NCI-H1930 (cell line): ENCODE measurements at places on chromosomes 6 and 20.

GRCh38 chr6:56842686-56843475 lies 112.0 kb upstream of the BEND6 start:
- DNase-seq: peak; percentile 57

DNA sequence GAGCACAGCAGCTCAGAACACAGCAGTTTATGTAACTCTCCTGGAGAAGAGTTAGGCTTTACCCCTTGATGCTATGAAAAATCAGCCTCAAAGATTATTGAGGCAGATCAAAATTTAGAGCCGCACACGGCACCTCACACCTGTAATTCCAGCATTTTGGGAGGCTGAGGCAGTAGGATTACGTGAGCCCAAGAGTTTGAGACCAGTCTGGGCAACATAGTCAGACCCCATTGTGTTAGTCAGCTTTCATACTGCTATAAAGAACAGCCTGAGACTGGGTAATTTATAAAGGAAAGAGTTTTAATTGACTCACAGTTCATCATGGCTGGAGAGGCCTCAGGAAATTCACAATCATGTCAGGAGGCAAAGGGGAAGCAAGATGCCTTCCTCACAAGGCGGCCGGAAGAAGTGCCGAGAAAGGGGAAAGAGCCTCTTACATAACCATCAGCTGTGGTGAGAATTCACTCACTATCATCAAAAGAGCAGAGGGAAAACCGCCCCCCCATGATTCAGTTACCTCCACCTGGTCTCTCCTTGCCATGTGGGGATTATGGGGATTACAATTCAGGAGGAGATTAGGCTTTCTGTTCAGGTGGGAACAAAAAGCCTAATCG lies 87.7 kb downstream of the SGK1 start:
- DNase-seq: no peak

- DNase-seq: no peak
Measured at GRCh38 chr6:137881522-137881886, 14.4 kb downstream of the TNFAIP3 start.

DNA sequence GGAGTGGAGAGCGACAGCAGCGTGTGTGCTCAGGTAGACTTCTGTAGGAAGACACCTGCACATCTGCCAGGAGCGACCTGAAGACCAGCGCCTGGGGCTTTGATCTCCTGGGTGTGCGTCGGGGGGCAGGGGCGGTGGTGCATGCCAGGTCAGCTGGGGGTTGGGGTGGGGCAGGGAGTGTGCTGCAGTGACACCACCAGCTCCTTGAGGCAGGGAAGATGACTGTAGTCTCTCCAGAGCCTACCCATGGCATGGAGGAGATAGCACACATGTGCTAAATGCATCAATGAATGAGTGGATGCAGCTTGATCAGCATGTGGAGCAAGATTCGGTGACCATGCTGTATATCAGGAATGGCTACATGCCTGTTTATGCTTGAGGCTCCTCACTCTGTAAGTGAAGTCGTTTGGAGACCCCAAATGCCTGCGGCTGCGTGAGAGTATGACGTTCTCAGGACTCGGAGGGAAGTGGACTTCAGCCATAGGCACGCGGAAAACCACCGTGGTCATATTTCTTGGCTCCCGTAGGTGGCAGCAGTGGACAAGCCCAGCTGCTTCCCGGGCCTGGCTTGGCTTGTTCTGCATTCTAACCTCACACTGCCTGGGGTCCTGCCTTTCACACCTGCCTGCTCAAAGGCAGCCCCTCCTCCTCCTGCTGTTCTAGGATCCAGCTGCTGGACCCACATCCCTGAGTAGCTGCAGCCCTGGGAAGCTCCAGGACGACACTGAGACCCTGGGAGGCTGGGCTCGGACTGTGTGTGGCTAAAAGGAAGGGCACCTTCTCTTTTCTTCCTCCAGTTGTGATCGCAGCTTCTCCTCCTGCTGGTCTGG lies 39.4 kb upstream of the KCNK16 start:
- peak; percentile 68 for DNase-seq

GRCh38 chr6:80553071-80553740 lies 446.7 kb downstream of the BCKDHB start:
- DNase-seq: no peak

DNA sequence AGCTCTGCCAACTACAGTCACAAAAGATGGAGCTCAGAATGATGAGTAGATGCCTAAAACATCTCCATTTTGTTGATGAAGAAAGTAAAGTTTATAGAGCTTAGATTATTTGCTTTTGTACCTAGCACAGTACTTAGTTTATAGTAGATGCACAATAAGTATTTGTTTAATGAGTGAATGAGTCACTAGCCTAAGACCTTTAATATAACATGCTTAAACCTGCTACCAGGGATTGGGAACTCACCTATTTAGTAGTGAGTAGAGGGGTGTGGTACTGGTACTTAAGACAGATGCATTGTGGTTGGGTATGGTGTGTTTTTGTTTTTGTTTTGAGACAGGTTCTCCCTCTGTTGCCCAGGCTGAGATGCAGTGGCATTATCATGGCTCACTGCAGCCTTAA lies 35.8 kb downstream of the TRIM38 start:
- DNase-seq: no peak

GRCh38 chr6:44342052-44342451 lies 398 bp upstream of the SPATS1 start:
- DNase-seq: no peak

DNA sequence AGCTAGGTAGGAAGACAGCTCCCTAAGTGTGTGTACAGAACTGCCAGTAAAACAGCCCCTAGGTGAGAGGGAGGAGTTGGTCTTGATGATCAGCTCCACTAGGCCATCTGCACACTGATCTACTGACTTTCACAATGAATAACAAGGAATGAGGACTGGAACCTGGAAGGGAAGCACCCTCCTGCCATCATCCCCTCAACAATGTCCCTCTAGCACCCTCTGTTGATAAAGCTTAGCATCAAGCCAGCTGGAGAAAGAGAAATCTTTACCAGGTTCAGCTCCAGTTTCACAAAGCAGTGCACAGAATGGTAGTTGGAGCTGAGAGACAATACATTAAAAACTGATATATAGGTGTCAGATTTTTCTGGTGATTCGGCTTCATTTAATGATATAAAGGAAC lies 57.2 kb upstream of the IRAK1BP1 start:
- no peak for DNase-seq

GRCh38 chr6:159788276-159788675 lies 1.1 kb downstream of the TCP1 start:
- DNase-seq: no peak

GRCh38 chr20:49784291-49784690 lies 28.3 kb upstream of the SLC9A8 start:
- DNase-seq: no peak

DNA sequence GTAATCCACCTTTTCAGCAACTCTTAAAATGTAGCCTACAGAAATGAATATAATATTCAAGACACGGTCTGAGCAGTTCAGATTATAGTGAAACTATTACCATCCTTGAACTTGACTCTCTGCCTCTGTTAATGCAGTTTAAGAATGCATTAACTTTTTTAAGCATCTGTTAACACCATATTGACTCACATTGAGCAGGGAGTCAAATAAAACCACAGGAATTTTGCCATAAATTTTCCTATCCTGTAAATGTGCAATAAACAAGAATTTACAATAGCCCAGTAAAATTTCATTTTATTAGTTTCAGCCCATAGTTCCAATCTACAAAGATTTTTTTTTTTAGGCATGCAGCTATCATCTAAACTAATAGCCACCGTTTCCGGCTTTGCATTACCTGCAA lies 239.2 kb upstream of the DEFB112 start:
- DNase-seq: no peak

GRCh38 chr20:12166053-12166717 lies 248.5 kb downstream of the BTBD3 start:
- no peak for DNase-seq

- peak; percentile 7 for DNase-seq
Measured at GRCh38 chr6:20402342-20403069, 827 bp downstream of the E2F3 start.

- no peak for DNase-seq
Measured at GRCh38 chr6:150886155-150886554, 20.7 kb downstream of the MTHFD1L start.

DNA sequence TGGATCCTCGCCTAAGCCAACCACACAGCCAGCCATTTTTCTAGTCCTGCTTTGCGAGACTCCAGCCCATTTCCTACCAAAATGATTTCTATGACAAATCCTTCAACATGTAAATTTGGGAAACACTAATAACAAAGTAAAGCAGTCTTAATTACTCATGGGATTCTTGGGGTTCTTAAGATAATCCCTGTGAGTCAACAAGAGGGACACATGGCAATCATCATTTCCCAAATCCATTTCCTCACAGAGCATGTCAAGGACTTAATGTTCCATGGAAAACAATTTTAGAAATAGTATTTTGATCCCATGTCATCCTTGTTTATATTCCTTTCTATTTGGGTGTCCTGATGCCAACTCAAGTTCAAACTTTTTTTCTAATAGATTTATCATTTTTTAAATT lies 322.7 kb upstream of the NOX3 start:
- DNase-seq: no peak

DNA sequence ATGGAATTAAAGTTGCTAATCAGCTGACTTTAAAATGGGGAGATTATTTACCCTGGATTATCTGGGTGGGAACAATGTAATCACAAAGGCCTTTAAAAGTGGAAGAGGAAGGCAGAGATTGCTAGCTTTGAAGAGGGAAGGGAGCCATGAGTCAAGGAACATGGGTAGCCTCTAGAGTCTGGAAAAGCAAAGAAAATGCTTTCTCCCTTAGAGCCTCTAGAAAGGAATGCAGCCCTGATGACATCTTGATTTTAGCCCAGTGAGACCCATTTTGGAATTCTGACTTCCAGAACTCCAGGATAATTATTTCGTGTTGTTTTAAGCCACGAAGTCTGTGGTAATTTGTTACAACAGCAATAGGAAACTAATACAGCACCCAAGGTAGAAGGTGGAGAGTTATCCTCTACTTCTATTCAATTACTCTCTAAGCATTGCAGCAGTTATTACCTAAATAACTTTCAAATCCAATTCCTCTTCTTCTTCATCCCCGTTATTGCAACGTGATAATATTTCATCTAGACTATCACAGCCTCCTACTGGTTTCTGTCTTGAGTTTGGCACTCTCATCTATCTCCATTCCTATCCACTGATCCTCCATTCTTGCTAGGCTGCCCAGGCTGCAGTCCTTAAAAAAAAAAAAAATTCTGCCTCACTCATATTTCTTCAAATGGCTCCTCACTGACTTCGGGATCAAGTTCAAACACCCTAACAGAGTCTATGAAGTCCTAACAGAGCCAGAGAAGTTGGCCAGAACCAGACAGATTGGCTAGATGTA lies 224.3 kb downstream of the BTBD9 start:
- no peak for DNase-seq

DNA sequence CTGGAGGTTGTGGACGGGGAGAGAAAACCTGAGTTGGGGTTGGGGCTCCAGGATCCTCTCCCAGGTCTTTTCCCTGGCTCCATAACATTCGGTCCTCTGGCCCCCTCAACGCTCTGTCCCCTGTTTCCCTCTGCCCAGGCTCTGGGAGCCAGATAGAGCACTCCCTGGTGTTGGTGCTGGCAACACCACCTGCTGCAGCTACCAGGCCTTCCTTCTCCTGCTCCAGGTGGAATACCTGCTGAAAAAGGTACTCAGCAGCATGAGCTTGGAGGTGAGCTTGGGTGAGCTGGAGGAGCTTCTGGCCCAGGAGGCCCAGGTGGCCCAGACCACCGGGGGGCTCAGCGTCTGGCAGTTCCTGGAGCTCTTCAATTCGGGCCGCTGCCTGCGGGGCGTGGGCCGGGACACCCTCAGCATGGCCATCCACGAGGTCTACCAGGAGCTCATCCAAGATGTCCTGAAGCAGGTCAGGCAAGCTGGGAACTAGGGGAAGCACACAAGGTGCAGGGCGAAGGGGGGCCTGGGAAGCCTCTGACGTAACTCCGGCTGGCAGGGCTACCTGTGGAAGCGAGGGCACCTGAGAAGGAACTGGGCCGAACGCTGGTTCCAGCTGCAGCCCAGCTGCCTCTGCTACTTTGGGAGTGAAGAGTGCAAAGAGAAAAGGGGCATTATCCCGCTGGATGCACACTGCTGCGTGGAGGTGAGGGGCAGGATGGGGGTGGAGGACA lies 14.6 kb downstream of the DEF6 start:
- no peak for DNase-seq

DNA sequence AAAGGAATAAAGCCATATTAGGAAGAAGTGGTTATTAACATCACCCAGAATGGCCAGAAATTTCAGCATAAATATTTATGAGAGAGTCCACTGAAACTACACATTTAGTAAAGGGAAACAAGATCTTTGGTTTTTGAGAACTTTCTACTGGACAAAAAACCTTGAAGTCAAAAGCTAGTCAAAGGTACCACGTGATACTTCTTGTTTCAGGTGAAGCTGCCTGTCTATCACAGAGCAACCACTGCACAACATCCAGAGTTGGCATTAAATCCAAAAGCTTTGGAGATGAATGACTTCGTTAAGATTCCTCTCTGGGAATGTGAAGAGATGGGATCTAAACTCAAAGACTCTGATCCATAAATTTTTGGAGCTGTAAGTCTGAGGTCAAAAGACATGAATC lies 137.0 kb downstream of the KCNQ5 start:
- no peak for DNase-seq

- no peak for DNase-seq
Measured at GRCh38 chr6:170038708-170039107, 252.2 kb downstream of the DLL1 start.

- peak; percentile 37 for DNase-seq
Measured at GRCh38 chr6:149941583-149942460, at the start of gene ULBP2. ULBP2 (plus strand) TSS chr6:149942014; CDS start chr6:149942073, 59 bp downstream.

DNA sequence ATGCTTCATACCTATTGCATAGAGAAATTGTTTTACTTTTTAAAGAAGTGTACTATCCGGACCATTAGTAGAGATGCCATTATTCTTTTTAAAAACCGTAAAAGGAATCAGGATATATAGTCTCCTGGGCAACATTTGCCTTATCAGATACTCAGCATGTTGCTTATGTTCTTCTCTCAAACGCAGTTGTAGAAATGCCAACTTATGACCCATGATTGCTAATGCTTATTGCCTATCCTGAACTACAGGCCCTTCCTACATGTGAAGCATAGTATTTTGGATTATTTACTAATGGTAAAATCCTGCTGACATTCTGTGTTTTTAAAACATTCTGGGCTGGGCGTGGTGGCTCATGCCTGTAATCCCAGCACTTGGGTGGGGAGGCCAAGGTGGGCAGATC lies 99.5 kb downstream of the FOXO3 start:
- DNase-seq: no peak

DNA sequence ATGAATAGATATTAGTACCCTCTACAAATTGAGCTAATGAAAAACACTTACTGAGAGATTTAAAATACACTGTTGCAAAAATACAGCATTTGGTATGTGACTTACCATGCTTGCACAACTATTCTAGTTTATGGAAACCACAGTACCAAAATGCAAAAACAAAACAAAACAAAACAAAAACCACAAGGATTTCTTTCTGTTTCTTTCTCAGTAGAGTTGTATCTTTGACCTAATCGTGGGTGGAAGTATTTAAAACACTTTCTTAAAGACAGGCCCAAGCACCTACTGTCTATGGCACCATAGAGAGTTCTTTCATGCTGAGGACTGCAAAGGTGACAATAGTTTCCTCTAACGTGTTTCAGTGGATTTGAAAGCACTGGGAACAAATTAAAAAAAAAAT lies 95.3 kb upstream of the C6orf118 start:
- no peak for DNase-seq

GRCh38 chr20:58603721-58604120 lies 47.4 kb upstream of the STX16 start:
- no peak for DNase-seq
